ENCODE measurements at places on chromosomes 3 and 15. TPM values are rescaled to one million over a fixed set of nuclear protein-coding genes. Genes with fewer than 3 reads are reported as not detected.

DNA sequence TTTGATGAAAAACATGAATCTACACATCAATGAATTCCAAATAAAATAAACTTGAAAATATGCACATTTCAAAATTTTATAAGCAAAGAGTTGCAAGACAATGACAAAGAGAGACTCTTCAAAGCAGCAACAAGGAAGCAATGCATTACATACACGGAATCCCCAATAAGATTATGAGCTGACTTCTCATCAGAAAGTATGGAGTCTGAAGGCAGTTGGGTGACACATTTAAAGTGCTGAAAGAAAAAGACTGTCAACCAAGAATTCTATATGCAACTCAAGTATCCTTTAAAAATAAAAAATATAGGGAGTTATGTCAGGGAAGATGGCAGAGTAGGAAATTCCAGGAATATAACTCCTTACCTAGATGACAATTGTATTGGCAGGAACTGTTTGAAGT, 46.5 kb upstream of the PRSS50 start:
- no peak overlapping the region for H3K27ac ChIP-seq
- no peaks in the 10 kb centered on the region for H3K27me3 ChIP-seq
- DNase-seq = no peak
- H3K4me3 ChIP-seq = no peak overlapping the region
- H3K36me3 ChIP-seq = peaks cover 7% of the 10 kb centered on the region

GRCh38 chr3:13530241-13531009, 18.5 kb upstream of the FBLN2 start:
- no peak overlapping the region for H3K27ac ChIP-seq
- H3K4me3 ChIP-seq = no peak overlapping the region
- peaks cover 41% of the 10 kb centered on the region for H3K4me1 ChIP-seq

GRCh38 chr15:63985221-63986184, 60.8 kb downstream of the DAPK2 start:
- no peak overlapping the region for H3K27ac ChIP-seq
- DNase-seq = no peak
- H3K27me3 ChIP-seq = no peaks in the 10 kb centered on the region
- no peaks in the 10 kb centered on the region for H3K36me3 ChIP-seq
- peaks cover 14% of the 10 kb centered on the region for H3K4me1 ChIP-seq

DNA sequence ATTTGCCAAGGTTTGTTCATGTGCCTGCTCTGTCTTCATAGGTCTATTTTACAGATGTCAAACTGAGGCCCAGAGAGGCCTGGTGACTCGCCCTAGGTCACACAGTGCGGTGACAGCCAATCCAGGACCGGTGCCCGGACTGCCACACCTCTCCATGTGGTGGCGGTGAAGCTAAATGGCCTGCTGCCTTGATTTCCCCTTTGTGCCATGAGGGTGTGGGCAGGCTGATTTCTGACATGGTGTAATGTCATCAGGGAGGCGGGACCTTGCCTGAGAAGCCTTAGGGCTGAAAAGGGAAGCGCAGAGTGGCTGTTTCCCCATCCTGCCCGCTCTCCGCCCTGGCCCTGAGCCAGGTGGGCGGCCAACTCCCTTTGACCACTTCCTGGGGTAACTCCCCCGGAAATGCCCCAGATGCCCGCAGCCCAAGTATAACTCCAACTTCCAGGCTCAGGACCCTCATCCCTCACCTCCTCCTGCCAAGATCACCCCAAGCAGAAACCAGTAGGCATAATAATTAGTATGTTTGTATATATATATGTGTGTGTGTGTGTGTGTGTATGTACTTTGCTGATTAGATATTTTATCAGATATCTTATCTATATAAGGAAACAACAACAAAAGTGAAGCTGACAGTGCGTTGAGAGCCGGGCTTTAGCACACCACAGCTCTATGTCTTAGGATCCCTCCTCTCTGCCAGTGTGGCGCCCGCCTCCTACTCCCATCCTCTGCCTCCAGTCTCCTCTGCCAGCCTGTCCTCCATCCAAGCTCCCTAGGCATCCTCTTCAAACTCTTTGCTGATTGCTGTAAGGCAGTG, 63.9 kb downstream of the IQSEC1 start:
- H3K36me3 ChIP-seq = peaks cover 2% of the 10 kb centered on the region
- peaks cover 15% of the 10 kb centered on the region for H3K4me1 ChIP-seq
- H3K27ac ChIP-seq = no peak overlapping the region
- peak; percentile 69 for DNase-seq
- H3K4me3 ChIP-seq = no peak overlapping the region

DNA sequence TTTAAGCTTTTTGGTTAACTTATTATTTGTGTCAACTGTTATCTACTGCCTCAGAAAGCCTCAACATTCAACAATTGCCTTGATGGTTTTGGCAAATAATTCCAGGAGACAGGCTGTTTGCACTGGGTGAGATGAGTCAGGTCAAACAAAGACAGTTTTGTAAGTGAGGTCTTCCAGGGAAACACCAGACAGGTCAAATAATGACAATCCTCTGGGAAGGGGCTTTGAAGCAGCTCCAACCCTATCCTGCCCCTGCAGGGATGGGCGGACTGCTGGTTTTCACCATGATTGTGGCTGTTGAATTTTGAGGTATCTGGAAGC, 79.4 kb upstream of the PRR23E start:
- H3K27me3 ChIP-seq = peaks cover 20% of the 10 kb centered on the region
- no peaks in the 10 kb centered on the region for H3K4me1 ChIP-seq
- no peak for DNase-seq

DNA sequence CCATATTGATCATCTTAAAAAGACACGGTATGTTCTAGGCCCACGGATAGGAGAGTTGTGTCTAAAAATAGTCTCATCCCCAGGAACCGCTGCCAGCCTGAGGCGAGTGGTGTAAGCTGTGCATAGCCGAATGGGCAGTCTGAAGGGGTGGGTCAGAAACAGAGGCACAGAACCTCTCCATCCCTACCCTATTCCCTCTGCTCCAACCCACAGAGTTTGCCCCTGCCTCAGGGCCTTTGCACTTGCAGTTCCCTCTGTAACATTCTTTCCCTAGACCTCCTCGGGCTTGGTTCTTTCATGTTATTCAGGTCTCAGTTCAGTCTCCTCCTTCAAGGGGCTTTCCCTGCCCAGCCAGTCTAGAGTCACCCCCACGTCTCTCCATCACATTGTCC, 4.8 kb downstream of the SCN5A start:
- H3K27ac ChIP-seq = no peak overlapping the region
- DNase-seq = peak; percentile 32
- H3K36me3 ChIP-seq = no peaks in the 10 kb centered on the region
- H3K27me3 ChIP-seq = peaks cover 25% of the 10 kb centered on the region

Gene VPS33B
- total RNA-seq = 10.7 TPM
